RPMI7951 (cell line): ENCODE measurements at places on chromosomes 11 and 22. TPM values are rescaled to one million over a fixed set of nuclear protein-coding genes. Genes with fewer than 3 reads are reported as not detected.

VSTM5 gene
- not detected in 2 replicates for total RNA-seq

CSKMT gene
- total RNA-seq = 3.8 and 5.6 TPM in 2 replicates

PUS3 gene
- total RNA-seq = 11.5 and 12.1 TPM in 2 replicates

AMOTL1 gene
- total RNA-seq = 24.4 and 24.8 TPM in 2 replicates

FOXRED1 gene
- total RNA-seq = 17.3 and 18.6 TPM in 2 replicates

USH1C gene
- not detected in 2 replicates for total RNA-seq
